ENCODE measurements at places on chromosomes 5 and 9. TPM values are rescaled to one million over a fixed set of nuclear protein-coding genes. Genes with fewer than 3 reads are reported as not detected.

Gene PCDHB15
- polyA plus RNA-seq = not detected

Gene TMEM174
- not detected for polyA plus RNA-seq

Gene FAM169A
- polyA plus RNA-seq = 9.2 TPM

Gene SLC24A2
- not detected for polyA plus RNA-seq

Gene CCDC192
- polyA plus RNA-seq = not detected

Gene EIF4E1B
- not detected for polyA plus RNA-seq

Gene SLC44A1
- 19.5 TPM for polyA plus RNA-seq

Gene STPG3
- not detected for polyA plus RNA-seq

Gene SLC4A9
- polyA plus RNA-seq = not detected

Gene PCDHA12
- polyA plus RNA-seq = not detected

Gene CDC20B
- polyA plus RNA-seq = not detected

Gene KLF4
- 3.0 TPM for polyA plus RNA-seq

Gene CARD6
- 2.3 TPM for polyA plus RNA-seq

Gene PCDHA1
- polyA plus RNA-seq = not detected

GRCh38 chr5:96871027-96871399 is 5.3 kb upstream of the ERAP2 start:
- H3K4me1 ChIP-seq = peaks cover 70% of the 10 kb centered on the region
- peak overlapping the region; percentile 52 for H3K27ac ChIP-seq
- H3K4me3 ChIP-seq = peak overlapping the region; percentile 77
- no peak for DNase-seq

GRCh38 chr5:109964136-109964535 is 274.4 kb downstream of the MAN2A1 start:
- DNase-seq = no peak
- no peaks in the 10 kb centered on the region for H3K27me3 ChIP-seq
- no peaks in the 10 kb centered on the region for H3K36me3 ChIP-seq
- no peak overlapping the region for H3K27ac ChIP-seq
- no peak overlapping the region for H3K4me3 ChIP-seq
- H3K4me1 ChIP-seq = no peaks in the 10 kb centered on the region

- no peak for DNase-seq
- H3K36me3 ChIP-seq = no peaks in the 10 kb centered on the region
- H3K27ac ChIP-seq = no peak overlapping the region
- no peaks in the 10 kb centered on the region for H3K4me1 ChIP-seq
- peaks cover 10% of the 10 kb centered on the region for H3K27me3 ChIP-seq
- H3K4me3 ChIP-seq = no peak overlapping the region
Measured at GRCh38 chr9:108339251-108339650, 516.5 kb downstream of the ACTL7B start.

GRCh38 chr9:133171161-133171961 is 7.6 kb upstream of the GBGT1 start:
- H3K36me3 ChIP-seq = no peaks in the 10 kb centered on the region
- DNase-seq = no peak
- H3K27me3 ChIP-seq = peaks cover 13% of the 10 kb centered on the region
- H3K4me3 ChIP-seq = peak overlapping the region; percentile 68
- H3K27ac ChIP-seq = peak overlapping the region; percentile 60
- peaks cover 16% of the 10 kb centered on the region for H3K4me1 ChIP-seq

DNA sequence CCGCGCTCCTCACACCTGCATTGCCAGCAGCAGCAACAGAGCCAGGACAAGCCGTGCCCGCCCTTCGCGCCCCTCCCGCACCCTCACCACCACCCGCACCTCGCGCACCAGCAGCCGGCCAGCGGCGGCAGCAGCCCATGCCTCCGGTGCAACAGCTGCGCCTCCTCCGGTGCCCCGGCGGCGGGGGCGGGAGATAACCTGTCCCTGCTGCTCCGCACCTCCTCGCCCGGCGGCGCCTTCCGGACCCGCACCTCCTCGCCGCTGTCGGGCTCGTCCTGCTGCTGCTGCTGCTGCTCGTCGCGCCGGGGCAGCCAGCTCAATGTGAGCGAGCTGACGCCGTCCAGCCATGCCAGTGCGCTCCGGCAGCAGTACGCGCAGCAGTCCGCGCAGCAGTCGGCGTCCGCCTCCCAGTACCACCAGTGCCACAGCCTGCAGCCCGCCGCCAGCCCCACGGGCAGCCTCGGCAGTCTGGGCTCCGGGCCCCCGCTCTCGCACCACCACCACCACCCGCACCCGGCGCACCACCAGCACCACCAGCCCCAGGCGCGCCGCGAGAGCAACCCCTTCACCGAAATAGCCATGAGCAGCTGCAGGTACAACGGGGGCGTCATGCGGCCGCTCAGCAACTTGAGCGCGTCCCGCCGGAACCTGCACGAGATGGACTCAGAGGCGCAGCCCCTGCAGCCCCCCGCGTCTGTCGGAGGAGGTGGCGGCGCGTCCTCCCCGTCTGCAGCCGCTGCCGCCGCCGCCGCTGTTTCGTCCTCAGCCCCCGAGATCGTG is 517 bp downstream of the KCNN2 start:
- no peak overlapping the region for H3K27ac ChIP-seq
- DNase-seq = no peak
- peaks cover 11% of the 10 kb centered on the region for H3K4me1 ChIP-seq
- H3K27me3 ChIP-seq = peaks cover 31% of the 10 kb centered on the region
- H3K36me3 ChIP-seq = no peaks in the 10 kb centered on the region

GRCh38 chr5:109703166-109703565 is 13.4 kb downstream of the MAN2A1 start:
- no peaks in the 10 kb centered on the region for H3K36me3 ChIP-seq
- no peak overlapping the region for H3K4me3 ChIP-seq
- peaks cover 54% of the 10 kb centered on the region for H3K4me1 ChIP-seq
- no peak for DNase-seq
- H3K27ac ChIP-seq = no peak overlapping the region

- no peaks in the 10 kb centered on the region for H3K36me3 ChIP-seq
- no peak overlapping the region for H3K4me3 ChIP-seq
- DNase-seq = peak; percentile 71
- H3K27me3 ChIP-seq = peaks cover 22% of the 10 kb centered on the region
Measured at GRCh38 chr9:126705767-126706697, 92.3 kb downstream of the LMX1B start.

GRCh38 chr5:62643556-62644451 is 65.2 kb downstream of the LRRC70 start:
- H3K36me3 ChIP-seq = no peaks in the 10 kb centered on the region
- no peak overlapping the region for H3K4me3 ChIP-seq
- no peaks in the 10 kb centered on the region for H3K27me3 ChIP-seq
- H3K27ac ChIP-seq = no peak overlapping the region
- DNase-seq = no peak

GRCh38 chr5:16625096-16625495 is 8.3 kb upstream of the RETREG1 start:
- no peak overlapping the region for H3K27ac ChIP-seq
- H3K36me3 ChIP-seq = no peaks in the 10 kb centered on the region
- DNase-seq = no peak
- no peak overlapping the region for H3K4me3 ChIP-seq

DNA sequence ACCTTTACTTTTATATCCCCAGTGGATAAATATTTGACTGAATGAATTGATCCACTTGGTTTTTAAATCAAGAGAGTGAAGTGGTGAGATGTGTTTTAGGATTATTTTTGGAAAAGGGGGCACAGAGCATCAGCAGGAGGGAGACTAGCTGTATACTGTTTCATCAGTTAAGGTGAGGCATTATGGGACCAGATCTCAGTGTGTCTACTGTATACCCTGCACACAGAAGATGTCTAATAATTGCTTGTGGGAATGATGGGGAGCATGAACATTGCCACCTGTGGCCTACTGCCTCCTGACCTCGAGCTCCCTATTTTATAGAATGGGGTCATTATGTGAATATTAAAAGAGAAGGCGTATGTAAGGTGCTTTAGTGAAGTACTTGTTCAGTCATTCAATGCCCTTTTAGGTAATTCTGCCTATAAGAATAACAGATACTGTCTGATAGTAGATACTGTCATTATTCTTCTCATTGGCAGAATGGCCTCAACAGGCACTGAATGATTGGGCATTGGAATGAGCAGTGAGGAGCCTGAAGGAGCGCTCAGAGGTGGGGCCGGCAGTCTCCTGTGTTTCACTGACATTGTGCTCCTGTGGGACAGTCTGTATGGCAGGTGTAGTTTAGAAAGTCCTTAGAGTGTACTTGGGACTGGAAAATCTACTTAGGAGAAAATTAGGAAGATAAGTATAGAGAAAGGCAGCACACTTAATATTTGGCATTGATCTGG is 47.4 kb upstream of the FAM120AOS start:
- DNase-seq = no peak
- no peaks in the 10 kb centered on the region for H3K27me3 ChIP-seq
- no peak overlapping the region for H3K4me3 ChIP-seq
- H3K4me1 ChIP-seq = peaks cover 44% of the 10 kb centered on the region

DNA sequence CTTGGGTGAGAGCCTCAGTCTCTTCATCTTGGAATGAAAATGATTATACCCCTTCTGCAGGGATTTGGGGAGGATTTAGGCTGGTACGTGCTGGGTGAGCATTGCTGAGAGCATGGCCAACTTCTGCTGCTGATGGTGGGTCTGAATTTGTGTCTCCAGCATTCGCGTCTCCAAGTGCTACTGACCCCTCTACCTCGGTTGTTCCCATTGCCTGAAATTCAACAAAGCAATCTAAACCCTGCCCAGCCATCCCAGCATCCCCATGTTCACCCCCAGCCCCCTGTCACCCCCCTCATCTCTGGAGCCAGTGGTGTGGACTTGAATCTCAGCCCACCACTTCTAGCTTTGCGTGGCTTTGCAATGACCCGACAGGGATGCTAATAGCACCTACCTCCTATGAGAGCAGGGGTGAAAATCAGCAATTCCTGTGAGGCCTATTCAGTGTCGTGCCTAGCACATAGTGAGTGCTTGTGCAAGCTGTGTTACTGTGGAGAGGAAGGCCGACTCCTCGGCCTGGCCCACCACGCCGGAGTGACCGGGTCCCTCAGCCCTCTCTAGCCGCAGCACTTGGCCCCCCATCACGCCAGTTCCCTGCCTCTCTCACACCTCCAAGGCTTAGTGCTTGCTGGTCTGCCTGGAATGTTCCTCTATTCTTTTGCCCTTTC is 43.4 kb upstream of the SH3PXD2B start:
- peaks cover 12% of the 10 kb centered on the region for H3K27me3 ChIP-seq
- no peaks in the 10 kb centered on the region for H3K36me3 ChIP-seq
- no peak overlapping the region for H3K4me3 ChIP-seq
- H3K27ac ChIP-seq = no peak overlapping the region
- no peak for DNase-seq

DNA sequence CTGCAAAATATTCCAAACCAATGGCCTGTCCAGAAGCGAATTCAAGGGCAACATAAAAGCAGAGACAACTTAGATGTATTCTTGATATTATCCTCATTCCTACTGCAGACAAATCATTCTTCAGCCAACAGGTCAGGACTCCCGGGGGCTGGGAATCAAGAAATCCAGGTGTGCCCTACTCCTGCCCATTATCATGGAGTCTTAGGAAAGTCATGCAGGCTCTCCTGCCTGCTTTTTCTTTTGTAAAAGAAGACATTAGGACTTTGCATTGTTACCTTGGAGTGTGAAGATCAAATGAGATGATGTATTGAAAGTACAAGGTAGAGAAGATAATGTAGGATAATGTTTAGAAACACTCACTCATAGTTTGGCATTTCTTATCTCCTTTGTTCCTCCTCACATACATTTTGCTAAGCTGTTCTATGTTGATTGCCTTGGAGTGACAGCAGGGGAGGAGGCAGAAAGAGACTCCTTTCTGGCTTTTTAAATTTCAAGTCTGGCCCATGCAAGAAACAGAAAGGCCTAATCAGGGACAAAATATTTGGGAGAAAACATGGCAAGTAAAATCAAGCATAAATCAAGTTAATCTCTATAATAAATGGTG is 113.8 kb downstream of the SV2C start:
- peaks cover 18% of the 10 kb centered on the region for H3K27me3 ChIP-seq
- H3K36me3 ChIP-seq = no peaks in the 10 kb centered on the region
- H3K27ac ChIP-seq = no peak overlapping the region
- DNase-seq = no peak
- no peaks in the 10 kb centered on the region for H3K4me1 ChIP-seq

DNA sequence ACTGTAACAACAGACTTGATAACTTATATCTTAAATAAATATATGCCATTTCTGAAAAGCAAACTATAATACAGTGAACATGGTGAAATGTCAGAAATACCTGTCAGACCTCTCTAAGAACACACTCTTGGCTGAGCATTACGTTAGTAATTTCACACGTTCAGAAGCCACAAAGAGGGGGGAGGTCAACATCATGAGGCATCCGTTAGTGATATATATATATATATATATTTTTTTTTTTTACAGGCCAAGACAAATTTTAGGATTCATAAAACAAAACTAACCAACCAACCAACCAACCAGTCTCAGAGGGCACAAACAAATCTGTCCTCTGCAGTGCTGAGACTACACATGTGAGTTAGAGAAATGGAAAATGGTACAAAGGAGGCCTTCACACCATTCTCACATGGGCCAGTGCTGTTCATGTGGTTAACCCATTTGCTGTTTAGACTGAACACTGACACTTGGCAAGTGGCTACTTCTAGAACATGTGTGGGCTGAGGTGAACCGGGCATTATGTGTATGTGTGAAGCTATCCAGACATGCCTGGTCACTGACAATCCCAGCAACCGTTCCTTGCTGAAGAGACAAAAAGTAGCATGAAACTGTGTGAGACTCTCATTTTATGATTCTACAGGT is 54.5 kb downstream of the ELL2 start:
- H3K4me1 ChIP-seq = no peaks in the 10 kb centered on the region
- no peaks in the 10 kb centered on the region for H3K27me3 ChIP-seq
- H3K27ac ChIP-seq = no peak overlapping the region

DNA sequence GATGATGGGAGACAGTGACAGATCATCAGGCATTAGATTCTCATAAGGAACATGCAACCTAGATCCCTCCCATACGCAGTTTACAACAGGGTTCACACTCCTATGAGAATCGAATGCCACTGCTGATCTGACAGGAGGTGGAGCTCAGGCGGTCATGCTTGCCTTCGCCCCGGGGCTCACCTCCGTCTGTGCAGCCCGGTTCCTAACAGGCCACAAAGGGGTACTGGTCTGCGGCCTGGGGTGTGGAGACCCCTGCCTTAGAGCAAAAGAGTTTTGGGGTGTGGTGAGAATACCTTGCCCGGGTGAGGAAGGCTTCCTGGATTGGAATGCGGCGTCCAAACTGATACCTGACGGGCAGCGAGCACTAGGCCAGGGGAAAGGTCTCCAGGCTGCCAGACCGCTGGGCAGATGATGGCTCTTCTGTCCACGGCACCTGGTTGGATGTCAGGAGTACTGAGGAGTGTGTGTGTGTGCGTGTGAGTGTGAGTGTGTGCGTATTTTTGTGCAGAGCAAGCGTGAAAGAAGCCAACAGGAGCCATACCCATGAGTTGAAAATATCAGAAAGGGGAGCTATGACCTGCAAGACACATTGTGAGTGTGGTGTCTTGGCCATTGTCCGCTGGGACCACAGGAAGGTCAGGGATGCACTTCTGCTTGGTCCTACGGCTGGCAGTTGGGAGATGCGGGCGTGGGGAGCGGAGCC is 55.4 kb downstream of the ACER2 start:
- DNase-seq = no peak
- peaks cover 12% of the 10 kb centered on the region for H3K4me1 ChIP-seq
- peaks cover 5% of the 10 kb centered on the region for H3K27me3 ChIP-seq

- H3K27ac ChIP-seq = no peak overlapping the region
- no peak overlapping the region for H3K4me3 ChIP-seq
- no peak for DNase-seq
- H3K4me1 ChIP-seq = peaks cover 5% of the 10 kb centered on the region
- no peaks in the 10 kb centered on the region for H3K36me3 ChIP-seq
- peaks cover 78% of the 10 kb centered on the region for H3K27me3 ChIP-seq
Measured at GRCh38 chr9:38232895-38233294, 159.6 kb upstream of the ALDH1B1 start.

- H3K4me1 ChIP-seq = peaks cover 16% of the 10 kb centered on the region
- DNase-seq = no peak
- peaks cover 13% of the 10 kb centered on the region for H3K27me3 ChIP-seq
Measured at GRCh38 chr5:90017239-90017638, 392.3 kb downstream of the CETN3 start.
